ENCODE measurements at places on chromosomes 11 and 22. TPM values are rescaled to one million over a fixed set of nuclear protein-coding genes. Genes with fewer than 3 reads are reported as not detected.
A peak's percentile ranks its signal among the peaks of the same experiment; 100 is the strongest.

- H3K27ac ChIP-seq = no peak overlapping the region
- H3K27me3 ChIP-seq = peaks cover 4% of the 10 kb centered on the region
- no peak for DNase-seq
- no peak overlapping the region for H3K4me3 ChIP-seq
- H3K4me1 ChIP-seq = peaks cover 4% of the 10 kb centered on the region
Observed at GRCh38 chr11:70420008-70420464, 21.7 kb downstream of the CTTN start.

OR4D5 gene
- not detected for total RNA-seq

KIAA1671 gene
- 16.5 TPM for total RNA-seq

- peaks cover 21% of the 10 kb centered on the region for H3K36me3 ChIP-seq
- peak overlapping the region; percentile 28 for H3K4me3 ChIP-seq
- no peak for DNase-seq
- H3K27ac ChIP-seq = peak overlapping the region; percentile 83
Observed at GRCh38 chr11:3865388-3866193, 10.1 kb downstream of the STIM1 start.

SPA17 gene
- 2.4 TPM for total RNA-seq

DNA sequence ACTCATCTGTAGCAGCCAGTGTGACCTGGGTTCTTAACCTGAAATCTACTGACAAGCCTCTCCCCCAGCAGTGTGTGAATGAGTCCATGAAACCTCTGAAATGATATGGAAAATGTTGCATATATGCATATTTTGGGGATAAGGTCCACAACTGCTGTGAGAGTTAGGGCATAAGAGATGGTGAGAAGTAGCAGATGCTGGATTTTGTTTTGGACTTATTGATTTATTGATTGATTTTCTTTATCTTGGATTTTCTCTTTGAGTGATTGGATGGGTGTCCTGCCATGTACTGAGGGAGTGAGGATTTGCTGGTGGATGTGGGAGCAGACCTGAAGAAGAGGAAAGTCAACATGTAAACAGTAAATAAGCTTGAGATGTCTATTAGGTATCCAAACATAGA lies 211.4 kb upstream of the SORL1-AS1 start:
- no peaks in the 10 kb centered on the region for H3K36me3 ChIP-seq
- H3K4me3 ChIP-seq = no peak overlapping the region
- DNase-seq = no peak
- H3K27me3 ChIP-seq = peaks cover 8% of the 10 kb centered on the region
- no peak overlapping the region for H3K27ac ChIP-seq
